ENCODE measurements at places on chromosomes 13 and 19.

- peak; percentile 64 for DNase-seq
Observed at GRCh38 chr19:42401365-42402303, 11.5 kb upstream of the CNFN start.

- DNase-seq: no peak
Observed at GRCh38 chr19:48069435-48069834, 25.6 kb upstream of the CABP5 start.

DNA sequence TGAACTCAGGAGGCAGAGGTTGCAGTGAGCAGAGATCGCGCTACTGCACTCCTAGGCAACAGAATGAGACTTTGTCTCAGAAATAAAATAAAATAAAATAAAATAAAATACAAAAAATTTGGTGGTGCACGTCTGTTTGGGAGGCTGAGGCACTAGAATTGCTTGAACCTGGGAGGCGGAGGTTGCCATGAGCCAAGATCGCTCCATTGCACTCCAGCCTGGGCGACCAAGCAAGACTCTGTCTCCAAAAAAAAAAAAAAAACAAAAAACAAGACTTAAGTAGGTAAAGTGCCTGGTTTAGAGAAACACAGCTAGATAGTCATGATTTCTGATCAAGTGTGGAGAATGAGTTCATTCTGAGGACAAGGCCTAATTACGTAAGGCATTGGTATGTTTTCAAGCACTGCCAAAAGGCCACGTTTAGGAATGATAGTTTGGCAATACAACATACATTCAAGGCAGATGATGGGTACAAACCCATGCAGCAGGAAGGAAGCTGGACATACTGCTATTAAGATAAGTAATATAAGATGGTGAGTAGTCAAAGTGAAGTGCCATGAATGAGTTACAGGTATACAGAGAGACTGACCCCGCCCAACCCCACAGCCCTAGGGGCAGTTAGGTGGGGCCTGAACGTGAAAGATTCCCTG, 4.8 kb upstream of the UCHL3 start:
- DNase-seq: no peak

- DNase-seq: no peak
Observed at GRCh38 chr13:101660711-101661110, 208.2 kb downstream of the ITGBL1 start.

DNA sequence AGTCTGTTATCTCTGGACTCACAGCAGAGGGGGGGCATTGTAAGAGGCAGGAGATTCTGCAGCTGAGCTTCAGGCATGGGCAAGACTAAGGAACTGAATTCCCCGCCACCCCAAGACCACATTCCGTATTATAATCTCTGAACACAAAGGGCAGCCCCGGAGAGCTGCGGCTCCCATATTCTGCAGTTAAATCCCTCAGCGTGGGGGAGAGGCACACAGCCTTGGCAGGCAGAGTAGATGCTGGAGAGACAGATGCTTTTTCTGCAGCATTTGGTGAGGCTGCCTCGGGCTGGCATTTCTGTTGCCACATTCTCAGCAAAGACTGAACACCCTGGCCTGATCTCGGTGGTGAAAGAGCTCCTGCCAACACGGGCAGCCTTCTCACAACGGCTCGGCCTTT, 12.9 kb downstream of the CHAF1A start:
- no peak for DNase-seq

- DNase-seq: no peak
Observed at GRCh38 chr19:39325778-39326665, 5.4 kb upstream of the LRFN1 start.

DNA sequence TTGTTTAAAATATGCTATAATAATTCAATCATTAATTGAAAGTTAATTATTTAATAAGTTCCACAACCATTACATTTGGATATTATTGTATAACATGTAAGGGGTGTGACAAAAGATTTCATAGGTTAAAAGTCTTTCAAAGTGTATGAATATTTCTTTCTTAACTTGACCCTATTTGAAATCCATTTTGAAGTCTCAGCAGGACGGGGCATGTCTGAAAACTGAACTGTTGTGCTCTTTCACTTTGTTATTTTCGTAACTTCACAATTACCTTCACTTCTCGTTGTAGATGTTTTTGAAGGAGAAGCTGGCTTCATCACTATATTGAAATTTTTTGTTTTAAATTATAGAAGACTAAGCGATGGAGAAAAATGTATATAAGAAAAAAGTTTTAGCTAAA, 1775.7 kb downstream of the PCDH9 start:
- DNase-seq: no peak

DNA sequence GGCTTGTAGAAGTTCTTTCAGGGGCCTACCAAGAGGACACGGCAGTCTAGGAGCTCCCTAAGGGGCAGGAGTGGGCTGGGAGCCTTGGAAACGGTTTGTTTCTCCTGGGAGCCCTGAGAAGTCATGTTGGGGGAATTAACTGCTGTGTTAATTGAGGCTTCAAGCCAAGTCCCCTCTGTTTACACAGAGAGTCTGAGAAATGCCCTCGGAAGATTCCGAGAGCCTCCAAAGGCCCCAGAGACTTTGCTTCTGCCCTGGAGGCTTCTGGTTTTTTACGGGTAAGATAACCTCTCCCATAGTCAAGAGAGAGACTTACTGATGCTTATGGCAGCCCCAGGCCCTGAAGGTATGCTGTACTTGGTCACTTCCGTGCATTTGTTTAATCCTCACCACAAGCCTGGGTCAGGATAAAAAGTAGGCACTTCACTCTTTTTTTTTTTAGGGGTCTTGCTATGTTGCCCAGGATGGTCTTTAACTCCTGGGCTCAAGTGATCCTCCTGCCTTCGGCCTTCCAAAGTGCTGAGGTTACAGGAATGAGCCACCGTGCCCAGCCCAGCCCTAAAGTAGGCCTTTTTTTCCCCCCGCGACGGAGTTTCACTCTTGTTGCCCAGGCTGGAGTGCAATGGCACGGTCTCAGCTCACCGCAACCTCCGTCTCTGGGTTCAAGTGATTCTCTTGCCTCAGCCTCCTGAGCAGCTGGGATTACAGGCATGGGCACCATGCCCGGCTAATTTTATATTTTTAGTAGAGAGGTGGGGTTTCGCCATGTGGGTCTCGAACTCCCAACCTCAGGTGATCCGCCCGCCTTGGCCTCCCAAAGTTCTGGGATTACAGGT, 15.2 kb downstream of the IER2 start:
- no peak for DNase-seq

DNA sequence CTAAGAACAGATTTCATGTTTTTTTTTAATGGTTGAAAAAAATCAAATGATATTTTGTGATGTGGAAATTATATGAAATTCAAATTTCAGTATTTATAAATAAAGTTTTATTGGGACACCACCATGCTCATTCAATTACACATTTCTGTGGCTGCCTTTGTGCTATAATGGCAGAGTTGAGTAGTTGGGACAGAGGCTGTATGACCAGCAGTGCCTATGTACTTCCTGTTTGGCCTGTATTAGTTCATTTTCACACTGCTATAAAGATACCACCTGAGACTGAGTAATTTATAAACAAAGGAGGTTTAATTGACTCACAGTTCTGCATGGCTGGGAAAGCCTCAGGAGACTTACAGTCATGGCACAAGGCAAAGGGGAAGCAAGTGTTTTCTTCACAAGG, 33.6 kb downstream of the AKAP11 start:
- no peak for DNase-seq

GRCh38 chr19:47057328-47057727, 8.9 kb upstream of the TMEM160 start:
- DNase-seq: no peak

DNA sequence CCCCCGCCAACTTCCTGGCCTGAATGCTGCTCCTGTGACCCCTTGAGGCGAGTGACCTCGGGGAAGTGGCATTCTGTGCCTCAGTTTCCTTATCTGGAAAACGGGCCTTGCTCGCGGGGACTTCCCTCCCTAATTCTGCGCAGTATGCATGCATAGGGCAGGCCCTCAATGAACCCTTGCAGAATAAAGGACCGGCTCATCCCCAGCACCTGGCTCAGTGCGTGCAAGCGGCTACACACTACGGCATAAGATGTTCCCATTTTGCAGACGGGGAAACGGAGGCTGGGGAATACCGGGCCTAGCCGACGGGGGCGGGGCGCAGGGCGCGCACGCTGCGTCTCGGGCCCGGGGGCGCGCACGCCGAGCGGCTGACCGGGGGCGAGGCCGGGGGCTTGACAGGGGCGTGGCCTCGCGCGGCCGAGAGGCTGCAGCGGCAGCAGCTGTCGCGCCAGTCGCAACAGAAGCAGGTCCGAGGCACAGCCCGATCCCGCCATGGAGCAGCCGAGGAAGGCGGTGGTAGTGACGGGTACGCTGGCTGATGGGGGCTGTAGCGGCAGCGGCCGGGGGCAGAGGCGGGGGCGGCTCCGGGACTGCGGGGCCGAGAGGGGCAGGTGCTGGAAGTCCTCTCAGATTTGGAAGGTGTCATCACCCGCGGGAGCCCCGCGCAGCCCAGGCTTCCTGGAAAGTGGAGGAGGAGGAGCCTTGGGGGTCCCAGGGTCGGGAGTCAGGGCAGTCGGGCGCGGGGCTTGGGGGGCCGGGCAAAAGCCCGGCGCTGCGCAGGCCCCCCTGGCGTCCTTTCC, at the start of gene PGPEP1:
PGPEP1 (plus strand) TSS at position 409 of the 800 bp plus-strand sequence; CDS start at position 493, 84 bp downstream.
- peak; percentile 17 for DNase-seq

GRCh38 chr19:45905011-45905410, 2.6 kb upstream of the MYPOP start:
- DNase-seq: no peak

GRCh38 chr19:19628501-19629134, 598 bp upstream of the LPAR2 start:
- DNase-seq: peak; percentile 45

DNA sequence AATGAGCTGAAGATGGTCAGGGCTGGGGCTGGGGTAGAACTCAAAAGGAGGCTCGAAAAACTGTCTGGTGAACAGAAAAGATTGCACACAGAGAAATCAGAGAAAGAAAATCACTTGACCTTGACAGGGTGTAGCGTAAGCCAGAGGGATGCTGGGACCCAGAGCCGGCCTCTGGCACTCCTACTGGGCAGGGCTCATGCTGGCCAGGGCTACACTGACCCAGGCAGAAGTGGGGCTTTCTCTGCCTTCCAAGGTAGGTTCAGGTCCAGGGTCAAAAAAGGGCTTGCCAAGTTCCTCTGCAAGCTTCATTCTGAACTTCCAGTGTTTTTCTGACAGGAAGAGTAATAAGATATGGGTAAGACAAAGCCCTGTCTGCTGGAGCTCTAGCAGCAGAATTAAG, 56.2 kb downstream of the LATS2 start:
- DNase-seq: no peak

- no peak for DNase-seq
Observed at GRCh38 chr19:50475101-50475568, 1.2 kb upstream of the EMC10 start.

DNA sequence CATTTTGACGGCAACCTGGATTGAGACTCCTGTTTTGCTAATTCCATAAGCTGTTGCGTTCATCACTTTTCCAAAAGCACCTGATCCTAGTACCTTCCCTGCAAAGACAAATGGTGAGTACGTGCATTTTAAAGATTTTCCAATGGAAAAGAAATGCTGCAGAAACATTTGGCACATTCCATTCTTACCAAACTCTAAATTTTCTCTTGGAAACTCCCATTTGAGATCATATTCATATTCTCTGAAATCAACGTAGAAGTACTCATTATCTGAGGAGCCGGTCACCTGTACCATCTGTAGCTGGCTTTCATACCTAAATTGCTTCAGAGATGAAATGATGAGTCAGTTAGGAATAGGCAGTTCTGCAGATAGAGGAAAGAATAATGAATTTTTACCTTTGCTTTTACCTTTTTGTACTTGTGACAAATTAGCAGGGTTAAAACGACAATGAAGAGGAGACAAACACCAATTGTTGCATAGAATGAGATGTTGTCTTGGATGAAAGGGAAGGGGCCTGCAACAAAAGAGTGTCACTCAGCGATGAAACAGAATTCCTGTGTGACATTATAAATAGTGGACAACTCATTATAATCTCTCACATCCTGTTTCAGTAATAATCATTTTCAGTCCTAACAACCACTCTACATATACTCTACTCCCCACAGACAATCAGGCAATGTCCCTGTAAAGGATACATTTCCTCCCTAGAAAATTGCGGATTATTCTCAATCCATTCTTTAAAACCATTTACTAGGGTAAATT, 45.6 kb upstream of the URAD start:
- no peak for DNase-seq

GRCh38 chr13:107466326-107467099, 748.8 kb downstream of the LIG4 start:
- DNase-seq: no peak

GRCh38 chr13:91389186-91389585, 9.2 kb upstream of the GPC5 start:
- no peak for DNase-seq

DNA sequence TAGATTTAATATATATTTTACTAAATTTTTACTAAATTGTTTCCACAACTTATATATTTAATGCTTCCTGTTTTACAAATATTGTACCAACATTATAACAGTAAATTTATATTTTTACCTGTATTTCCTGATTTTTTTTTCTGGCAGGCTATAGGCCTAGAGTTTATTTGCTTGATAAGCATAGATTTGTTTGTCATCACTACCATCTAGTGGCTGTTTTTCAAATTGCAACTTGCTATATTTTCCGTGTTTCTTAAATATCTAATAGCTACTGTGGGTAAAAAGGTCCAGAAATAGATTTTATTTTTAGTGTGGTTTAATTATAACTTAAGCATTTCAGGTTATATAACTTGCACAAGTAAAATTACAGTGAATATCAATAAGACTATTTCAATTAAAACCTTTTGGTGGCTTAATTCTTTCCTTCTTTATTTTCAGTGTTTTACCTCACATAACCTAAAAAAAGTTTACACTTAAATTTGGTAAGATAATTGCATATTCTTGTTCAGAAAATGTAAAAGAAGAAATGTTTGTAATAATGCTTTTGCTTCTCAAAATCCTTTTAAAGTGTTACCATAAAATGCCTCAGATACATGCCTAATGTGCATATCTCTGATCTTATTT, 60.6 kb downstream of the NDFIP2 start:
- DNase-seq: no peak

- DNase-seq: no peak
Observed at GRCh38 chr13:18998389-18998788, 183.2 kb downstream of the TUBA3C start.

DNA sequence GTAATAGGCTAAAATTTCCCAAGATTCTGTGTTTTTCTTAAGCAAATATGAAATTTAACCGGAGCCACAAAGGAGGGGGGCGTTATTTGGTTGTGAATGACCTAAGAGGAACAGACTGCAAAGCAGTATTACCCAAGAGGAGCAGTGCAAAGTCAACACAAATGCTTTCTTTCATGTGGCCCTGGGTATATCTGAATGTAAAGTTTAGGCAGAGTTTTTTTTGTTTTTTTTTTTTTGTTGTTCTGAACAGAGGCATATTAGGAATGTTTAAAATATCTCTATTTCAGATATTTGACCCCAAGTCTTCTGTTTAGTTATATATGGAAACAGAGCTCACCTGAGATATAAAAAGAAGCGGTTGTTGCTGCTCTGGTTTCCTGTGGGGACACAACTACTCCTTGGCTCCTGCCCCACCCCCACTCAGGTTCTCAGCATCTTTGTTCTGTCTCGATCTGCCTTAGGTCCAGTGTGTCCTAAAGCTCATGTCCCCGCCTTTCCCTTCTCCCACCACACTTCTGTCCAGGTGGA, 220.7 kb downstream of the RFC3 start:
- no peak for DNase-seq

- no peak for DNase-seq
Observed at GRCh38 chr13:40987606-40988280, 31.4 kb downstream of the ELF1 start.

- DNase-seq: no peak
Observed at GRCh38 chr13:95893861-95894260, 159.3 kb downstream of the UGGT2 start.

- DNase-seq: no peak
Observed at GRCh38 chr13:106372199-106373155, 163.0 kb downstream of the EFNB2 start.

GRCh38 chr19:49570997-49571676, 9.2 kb downstream of the NOSIP start:
- DNase-seq: no peak

All from T-helper 1 cell (primary cell).